Cardiac muscle cell (in vitro differentiated cells and primary cell): ENCODE measurements at places on chromosomes 11 and 22.

GRCh38 chr11:124983674-124984511 is 29.9 kb downstream of the CCDC15 start:
- DNase-seq = no peak

DNA sequence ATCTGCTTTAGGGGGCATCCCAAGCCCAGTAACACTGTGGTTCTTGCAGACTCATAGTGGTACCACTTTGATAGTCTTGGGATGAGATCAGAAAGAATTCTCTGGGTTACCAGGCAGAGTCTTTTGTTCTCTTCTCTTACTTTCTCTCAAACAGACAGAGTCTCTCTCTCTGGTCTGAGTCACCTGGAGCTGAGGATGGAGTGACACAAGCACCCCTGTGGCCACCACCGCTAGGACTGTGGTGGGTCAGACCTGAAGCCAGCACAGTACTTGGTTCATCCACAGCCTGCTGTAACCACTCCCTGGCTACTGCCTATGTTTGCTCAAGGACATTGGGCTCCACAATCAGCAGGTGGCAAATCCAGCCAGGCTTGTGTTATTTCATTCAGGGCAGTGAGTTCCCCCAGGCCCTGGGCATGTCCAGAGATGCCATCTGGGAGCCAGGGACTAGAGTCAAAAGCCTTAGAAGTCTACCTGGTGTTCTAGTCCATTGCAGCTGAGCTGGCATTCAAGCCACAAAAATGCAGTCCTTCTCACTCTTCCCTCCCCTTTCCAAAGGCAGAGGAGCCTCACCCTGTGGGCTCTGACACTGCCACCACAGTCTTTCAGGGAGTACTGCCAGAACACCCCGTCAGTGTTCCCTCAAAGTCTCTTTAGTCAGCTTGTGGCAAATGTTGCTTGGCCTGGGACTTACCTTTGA is 29.9 kb downstream of the ENDOD1 start:
- no peak for DNase-seq

- DNase-seq = no peak
Observed at GRCh38 chr11:2444821-2445745, at the start of gene KCNQ1. Gene KCNQ1 (plus strand): TSS chr11:2445008. CDS start chr11:2445099, 91 bp downstream.

DNA sequence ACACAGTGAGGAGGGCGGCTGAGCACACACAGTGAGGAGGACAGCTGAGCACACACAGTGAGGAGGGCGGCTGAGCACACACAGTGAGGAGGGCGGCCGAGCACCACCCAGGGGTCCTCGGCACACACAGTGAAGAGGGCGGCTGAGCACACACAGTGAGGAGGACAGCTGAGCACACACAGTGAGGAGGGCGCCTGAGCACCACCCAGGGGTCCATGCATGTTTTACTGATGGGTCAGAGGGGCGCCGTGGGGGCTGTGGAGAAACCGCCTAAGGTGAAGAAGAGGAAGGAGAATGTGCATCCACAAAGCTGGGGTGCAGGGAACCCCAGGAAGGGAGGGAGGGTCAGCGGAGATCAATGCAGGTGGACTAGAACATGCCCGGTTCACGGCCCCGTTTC is 461.8 kb downstream of the BRD1 start:
- no peak for DNase-seq

GRCh38 chr11:65919573-65920371 is 546 bp downstream of the DRAP1 start:
- DNase-seq = peak; percentile 60

DNA sequence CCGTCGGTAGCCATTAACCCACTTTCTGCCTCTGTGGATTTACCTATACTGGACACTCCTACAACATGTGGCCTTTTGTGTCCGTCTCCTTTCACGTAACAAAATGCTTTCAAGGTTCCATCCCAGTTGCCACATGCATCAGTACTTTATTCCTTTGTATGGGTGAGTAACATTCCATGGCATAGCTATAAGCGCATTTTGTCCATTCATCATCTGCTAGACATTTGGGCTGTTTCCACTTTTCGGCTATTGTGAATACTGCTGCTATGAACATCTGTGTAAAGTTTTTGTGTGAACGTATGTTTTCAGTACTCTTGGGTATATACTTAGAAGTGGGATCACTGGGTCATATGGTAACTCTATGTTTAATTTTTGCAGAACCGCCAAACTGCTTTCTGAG is 257.2 kb downstream of the ST3GAL4 start:
- DNase-seq = no peak

DNA sequence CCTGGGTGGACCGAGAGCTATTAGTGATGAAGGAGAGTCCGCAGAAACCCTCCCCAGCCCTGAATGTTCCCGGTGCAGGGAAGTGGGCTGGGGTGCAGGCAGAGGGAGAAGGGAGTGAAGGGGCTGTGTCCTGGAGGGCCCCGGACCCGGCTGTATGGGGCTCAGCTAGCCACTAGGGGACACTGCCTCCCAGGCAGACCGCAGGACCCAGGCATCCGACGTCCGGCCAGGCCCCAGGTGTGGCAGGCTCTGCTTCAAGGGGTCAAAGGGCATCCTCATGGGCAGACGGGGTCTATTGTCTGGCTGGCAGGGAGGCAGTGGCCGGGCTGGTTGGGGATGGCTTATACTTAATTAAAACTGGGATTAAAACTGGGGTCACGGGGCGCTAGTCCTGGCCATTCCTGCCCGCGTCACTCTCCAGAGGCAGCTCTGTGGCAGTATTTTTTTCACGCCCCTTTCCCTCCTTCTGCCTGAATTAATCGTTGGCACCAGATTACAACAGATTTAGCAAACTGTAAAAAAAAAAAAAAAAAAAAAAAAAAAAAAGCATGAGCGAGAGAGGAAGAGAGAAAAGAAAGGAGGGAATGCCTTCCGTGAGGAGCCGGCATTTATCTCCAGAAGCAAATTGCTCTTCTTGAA is 5.1 kb downstream of the FLRT1 start:
- no peak for DNase-seq

DNA sequence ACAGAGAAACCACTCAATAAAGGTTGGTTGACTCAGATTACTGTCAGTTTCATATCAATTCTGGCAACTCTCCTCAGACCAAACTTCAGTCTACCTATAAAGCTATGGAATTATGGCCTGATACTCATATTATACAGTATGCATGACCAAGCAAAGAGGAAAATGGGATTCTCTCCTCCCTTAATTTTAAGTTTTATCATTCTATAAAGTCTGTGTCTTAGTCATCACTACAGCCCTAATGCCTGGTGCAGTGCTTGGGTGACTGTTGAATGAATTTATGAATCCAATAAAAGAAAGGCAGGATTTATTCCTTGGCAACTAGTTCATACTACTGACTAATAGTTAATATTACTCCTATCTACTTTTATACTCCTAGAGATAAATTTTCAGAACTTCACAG is 37.6 kb upstream of the GRAMD1B start:
- DNase-seq = no peak

GRCh38 chr11:75323609-75324008 is 27.9 kb downstream of the ARRB1 start:
- no peak for DNase-seq

DNA sequence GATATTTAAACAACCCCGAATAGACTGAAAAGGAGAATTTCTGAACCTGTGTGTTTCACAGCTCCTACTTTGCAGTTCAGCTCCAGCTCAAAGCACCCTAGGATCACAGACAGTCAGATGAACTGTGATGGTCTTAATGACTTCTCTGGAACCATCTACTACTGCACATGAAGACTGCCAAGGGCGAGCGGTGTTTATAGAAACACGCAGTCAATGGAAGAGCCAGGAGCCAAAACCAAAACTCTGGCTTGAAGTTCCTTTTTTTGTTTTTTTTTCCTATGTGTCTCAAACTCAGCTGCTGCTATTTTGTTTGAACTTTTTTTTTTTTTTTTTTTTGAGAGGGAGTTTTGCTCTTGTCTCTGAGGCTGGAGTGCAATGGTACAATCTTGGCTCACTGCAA is 382.6 kb upstream of the SYN3 start:
- DNase-seq = no peak

DNA sequence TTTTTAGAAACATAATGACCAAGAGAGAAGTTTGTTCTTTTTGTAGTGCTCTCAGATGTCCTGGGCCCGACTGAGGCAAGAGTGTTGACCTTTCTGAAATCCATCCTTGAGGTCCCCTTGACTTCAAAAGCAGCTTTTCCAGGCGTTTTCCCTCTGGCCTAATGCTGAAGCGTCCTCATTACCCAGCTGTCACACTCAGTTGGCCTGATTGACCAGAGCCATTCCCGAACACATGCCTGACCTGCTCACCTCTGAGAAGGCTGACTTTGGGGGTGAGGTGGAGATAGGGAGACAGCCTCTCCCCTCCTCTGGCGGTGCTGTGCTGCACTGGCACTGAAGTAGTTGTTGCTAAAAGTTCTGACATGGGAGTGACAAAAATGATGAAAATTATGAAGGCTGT is 66.9 kb downstream of the ALX4 start:
- DNase-seq = peak; percentile 28

DNA sequence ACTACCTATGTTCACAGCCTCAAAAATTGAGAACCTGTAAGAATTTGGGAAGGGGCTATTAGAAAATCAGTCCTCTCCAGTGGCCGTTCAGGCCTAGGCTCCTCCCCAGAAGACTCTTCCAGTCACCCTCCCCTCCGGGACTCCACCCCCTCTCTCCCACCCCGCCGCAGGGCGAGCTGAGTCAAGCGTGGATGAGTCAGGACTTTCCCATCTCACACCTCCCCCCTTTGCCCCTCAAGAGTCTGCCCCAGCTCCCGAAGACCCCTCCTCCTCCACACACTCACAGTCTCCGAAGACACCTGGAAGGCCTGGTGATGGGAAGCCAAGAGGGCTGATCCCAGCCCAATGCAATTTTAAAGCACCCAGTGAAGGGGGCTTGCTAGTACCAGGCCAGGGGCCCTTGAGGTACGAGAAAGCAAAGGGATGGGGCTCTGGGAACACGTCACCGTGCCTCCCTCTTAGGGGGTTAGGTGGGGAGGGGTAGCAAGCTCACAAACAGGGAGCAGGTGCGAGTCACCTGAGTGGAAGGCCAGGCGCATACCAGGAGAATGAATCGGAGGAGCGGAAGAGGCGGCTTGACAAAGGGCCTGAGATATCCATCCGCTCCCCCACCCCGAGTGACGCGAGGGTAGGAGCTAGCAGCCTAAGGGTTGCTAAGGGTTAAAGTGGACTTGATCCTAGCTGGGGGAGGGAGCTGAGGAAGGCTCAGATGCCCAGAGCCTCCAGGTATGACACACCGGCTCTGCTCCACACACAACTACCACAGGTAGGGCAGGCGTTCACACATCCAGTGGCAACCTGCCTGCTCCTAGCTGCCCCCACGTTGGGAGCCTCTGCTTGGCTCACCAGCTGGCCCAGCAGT is 13.6 kb downstream of the BCL9L start:
- peak; percentile 60 for DNase-seq

DNA sequence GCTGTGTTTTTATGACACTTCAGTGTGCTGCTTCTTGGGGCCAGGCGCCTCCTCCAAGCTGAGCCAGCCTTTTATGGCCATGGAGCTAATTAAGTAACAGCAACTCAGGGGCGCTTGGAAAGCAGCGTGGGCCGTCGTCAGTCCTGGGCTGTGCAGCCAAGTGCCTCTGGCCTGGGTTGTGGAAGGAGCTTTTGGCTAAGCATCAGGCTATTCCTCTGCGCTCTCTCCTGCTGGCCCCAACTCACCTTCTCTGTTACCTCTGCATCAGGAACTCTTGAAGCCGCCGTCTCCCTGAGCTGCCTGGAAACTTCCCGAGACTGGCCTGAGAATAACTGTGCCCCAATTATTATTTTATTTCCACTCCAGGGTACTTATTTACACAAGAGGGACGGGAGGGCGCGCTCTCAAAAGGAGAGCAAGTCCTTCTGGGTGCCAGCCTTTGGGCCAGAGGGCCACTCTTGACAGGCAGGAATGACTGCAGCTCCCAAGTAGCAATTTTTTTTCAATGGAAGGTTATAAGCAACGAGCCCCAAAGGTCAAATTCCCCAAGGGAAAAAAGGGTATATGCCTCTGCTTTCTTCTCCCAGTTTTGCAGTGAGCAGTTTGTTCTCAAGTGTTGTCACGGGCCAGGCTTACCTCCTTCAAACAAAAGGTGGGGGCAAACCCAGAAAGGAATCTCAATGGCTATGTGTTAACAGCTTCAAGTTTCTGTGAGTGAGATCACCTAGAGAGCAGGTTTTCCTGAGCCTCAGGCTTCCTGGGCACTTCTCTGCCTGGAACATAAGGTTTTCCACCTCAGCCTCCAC is 38.5 kb upstream of the NAV2 start:
- DNase-seq = peak; percentile 80

GRCh38 chr11:99687320-99687719 is 666.6 kb downstream of the CNTN5 start:
- peak; percentile 6 for DNase-seq

GRCh38 chr22:36366291-36366708 is 21.5 kb downstream of the MYH9 start:
- DNase-seq = no peak

GRCh38 chr11:106471276-106471675 is 393.8 kb downstream of the AASDHPPT start:
- no peak for DNase-seq

- peak; percentile 65 for DNase-seq
Observed at GRCh38 chr11:123640677-123641494, 13.5 kb downstream of the SCN3B start.

DNA sequence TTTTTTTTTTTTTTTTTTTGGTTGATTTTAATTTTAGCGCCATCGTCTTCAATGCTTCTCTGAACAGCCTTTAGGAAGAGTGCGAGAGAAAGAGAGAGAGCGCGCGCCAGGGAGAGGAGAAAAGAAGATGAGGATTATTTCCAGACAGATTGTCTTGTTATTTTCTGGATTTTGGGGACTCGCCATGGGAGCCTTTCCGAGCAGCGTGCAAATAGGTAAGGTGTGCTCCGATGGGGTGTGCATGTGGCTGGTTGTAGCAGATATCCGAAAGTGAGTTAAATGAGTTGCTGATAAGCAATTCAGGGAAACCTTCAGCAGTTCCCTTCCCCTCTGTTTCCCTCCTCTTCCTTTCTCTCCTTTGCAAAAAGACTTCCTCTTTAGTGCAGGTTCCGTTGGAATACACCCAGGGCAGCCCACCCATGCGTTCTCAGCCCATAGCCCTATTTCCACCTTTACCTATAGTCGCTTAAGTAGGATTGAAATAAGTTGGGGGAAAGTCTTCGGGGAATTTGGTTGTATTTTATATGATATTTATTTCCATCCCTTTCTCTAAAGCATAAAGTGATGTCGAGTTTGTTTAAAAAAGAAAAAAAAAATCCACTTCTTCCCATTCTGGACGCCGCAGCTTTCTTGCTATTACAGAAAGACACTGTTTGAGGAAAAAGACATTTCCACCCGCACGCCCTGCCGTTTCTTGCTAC is 1.1 kb downstream of the GRIA4 start:
- DNase-seq = peak; percentile 4

- DNase-seq = no peak
Observed at GRCh38 chr22:46948411-46949144, 186.1 kb downstream of the TBC1D22A start.
